Naive thymus-derived CD4-positive, alpha-beta T cell (primary cell): ENCODE measurements at places on chromosomes 6 and 20. TPM values are rescaled to one million over a fixed set of nuclear protein-coding genes. Genes with fewer than 3 reads are reported as not detected.
A peak's percentile ranks its signal among the peaks of the same experiment; 100 is the strongest.

- peak overlapping the region; percentile 52 for H3K27ac ChIP-seq
- DNase-seq, result peak; percentile 48
- peaks cover 33% of the 10 kb centered on the region for H3K4me1 ChIP-seq
- H3K27me3 ChIP-seq, result no peaks in the 10 kb centered on the region
Measured at GRCh38 chr6:160015778-160016684, 47.1 kb downstream of the IGF2R start.

GRCh38 chr20:52536040-52536439 is 344.5 kb upstream of the ZFP64 start:
- H3K27me3 ChIP-seq, result no peaks in the 10 kb centered on the region
- no peaks in the 10 kb centered on the region for H3K4me1 ChIP-seq
- H3K36me3 ChIP-seq, result no peaks in the 10 kb centered on the region

Gene LY6G6D
- not detected for total RNA-seq

Gene IL20RA
- total RNA-seq, result not detected in 2 replicates
